ENCODE measurements at places on chromosomes 4 and X.
A peak's percentile ranks its signal among the peaks of the same experiment; 100 is the strongest.

GRCh38 chr4:121185960-121186359 lies 21.8 kb upstream of the TNIP3 start:
- DNase-seq, result no peak

DNA sequence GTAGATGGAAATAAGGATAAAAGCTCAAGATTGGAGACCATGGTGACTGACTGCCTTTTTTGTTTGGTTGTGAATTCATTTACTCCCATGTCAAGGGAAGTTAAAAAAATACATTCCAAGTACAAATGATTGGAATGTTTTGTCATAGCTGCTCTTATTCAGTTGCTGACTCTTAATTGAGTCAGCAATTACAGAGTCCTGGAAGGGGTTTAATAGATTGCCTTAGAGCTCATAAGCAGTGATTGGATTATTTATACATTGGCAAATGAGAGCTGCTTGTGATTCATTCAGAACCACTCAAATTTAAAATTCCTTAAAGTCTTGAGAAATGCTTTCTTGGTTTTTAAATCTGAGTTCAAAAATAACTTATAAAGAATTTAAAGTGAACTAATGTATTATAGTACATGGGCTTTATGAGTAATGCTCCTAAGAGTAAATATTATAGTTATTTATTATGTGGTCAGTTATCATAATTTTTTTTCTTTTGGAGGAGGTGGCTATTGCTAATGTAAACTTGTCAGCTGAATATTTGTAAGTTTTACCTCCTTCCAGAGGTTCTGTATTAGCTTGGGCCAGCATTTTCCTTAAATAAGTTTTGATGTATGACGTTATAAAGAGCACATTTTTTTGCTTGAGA lies 13.6 kb downstream of the JADE1 start:
- peak; percentile 83 for DNase-seq

DNA sequence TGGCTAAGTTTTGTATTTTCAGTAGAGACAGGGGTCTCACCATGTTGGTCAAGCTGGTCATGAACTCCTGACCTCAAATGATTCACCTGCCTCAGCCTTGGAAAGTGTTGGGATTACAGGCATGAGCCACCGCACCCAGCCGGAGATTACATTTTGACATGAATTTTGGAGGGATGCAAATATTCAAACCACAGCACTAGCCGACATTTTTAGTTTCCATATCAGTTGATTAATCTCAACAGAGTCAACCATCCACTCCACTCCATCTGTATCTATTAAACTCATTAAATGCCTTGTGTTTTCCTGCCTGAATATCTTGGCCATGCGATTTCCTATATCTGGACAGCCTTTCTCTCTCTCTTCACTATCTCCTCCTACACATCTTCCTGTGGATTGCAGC lies 64.1 kb upstream of the PDGFRA start:
- no peak for DNase-seq

DNA sequence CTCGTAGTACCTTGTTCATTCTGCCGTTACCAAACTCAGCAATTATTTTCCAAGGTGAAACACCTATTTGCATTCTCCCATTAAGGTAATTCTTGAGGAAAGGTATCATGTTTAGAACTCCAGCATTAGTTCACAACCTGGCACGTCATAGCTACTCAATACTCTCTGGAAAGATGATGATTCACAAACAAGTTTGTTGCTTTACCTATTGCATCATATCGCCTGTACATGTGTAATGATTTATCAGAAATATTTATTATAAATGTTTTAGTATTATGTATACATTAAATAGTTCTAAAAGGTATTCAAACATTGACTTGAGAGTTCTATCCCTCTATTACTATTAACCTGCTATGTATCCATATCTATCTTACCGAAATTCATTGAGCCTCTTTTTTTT lies 658.3 kb upstream of the PITX2 start:
- DNase-seq, result no peak

DNA sequence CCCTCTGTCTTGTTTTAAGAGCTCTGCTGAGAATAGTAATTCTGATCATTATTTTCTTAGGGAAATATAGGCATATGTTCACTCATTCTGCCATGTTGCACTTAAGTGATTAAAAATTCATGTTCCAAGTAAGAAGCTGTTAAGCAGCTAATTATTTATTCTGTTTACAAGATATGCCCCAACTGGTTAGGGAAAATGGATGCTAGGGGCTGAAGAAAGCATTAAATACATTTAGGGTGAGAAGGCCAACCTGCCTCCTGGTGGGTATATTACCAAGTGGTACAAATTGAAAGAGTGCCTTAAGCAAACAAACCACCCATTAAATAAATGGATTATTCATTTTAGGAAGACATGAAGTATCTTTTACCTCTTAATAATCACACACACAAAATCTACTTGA lies 392.6 kb upstream of the EPHA5 start:
- no peak for DNase-seq

DNA sequence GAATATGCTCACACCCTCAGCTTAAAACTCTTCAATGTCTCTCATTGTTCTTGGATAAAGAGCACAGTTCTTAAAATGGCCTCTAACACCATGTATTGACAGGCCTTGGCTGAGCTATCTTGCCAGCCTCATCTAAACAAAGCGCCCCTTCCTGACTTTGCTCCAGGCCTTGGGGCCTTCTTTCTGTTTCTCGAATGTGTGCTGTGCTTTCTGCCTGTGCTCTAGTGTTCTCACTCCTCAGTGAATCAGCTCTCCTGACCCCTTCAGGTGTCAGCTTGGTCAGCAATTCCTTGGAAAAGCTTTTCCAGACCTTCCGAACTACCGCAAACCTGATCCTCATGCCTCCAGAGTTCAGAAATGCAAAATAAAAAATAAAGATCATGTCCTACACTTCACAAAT lies 346.3 kb upstream of the FSTL5 start:
- DNase-seq, result no peak

DNA sequence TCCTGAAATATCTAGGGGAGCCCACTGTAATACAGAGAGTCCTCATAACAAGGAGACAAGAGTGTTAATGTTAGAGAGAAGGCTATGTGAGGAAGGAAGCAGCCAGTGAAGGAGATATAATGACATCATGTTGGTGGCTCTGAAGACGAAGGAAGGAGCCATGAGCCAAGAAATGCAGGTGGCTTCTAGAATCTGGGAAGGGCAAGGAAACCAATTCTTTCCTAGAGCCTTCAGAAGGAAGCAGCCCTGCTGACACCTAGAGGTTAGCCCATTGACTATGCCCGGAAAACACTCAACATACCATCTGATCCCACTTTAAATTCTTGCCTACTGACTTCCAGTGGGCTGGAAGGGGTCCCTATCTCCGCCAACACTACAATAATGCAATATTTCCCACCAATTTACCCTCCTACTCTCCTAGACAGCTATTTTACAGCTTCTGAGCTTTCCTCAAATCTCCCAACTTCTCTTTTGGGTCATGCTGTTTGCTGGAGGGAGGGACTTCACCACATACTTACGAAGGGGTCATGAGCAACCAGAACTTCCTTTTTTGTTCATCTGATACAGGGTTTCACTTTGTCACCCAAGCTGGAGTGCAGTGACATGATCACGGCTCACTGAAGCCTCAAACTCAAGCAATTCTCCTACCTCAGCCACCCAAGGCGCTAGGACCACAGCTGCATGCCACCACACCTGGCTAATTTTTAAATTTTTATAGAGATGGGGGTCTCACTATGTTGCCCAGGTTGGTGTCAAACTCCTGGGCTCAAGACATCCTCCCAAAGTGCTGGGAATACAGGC lies 25.2 kb upstream of the G3BP2 start:
- DNase-seq, result no peak

GRCh38 chr4:6113641-6114040 lies 86.7 kb downstream of the JAKMIP1 start:
- no peak for DNase-seq

GRCh38 chr4:55498051-55498450 lies 48.7 kb downstream of the CLOCK start:
- no peak for DNase-seq

- DNase-seq, result no peak
These were observed 357.1 kb upstream of the KLHL4 start for GRCh38 chrX:87160435-87161010.

GRCh38 chrX:33128048-33128805 lies 83.1 kb downstream of the DMD start:
- DNase-seq, result no peak

DNA sequence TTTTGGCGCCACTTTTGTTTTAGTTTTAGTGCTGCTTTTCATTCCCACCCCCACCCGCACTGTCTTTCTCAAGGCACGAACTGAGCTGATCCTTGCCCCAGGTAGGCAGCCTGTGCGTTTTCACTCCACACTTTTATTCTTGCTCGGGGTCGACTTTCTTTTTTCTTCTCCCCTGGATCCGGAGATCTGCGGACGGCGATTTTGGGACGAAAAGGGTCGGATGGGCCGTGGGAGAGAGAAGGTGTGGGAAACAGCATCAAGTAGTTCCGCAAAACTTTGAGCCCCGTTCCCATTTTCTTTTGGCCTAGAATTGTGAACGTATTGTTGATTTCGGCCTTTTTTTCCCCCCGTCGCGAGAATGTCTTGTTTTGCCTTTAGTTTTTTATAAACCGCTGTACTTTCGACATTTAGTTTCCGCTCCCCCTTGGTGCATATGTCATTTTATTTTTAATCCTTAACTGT lies 531 bp downstream of the STAG2 start:
- no peak for DNase-seq

GRCh38 chr4:104930298-104930697 lies 216.4 kb upstream of the TET2 start:
- DNase-seq, result no peak

DNA sequence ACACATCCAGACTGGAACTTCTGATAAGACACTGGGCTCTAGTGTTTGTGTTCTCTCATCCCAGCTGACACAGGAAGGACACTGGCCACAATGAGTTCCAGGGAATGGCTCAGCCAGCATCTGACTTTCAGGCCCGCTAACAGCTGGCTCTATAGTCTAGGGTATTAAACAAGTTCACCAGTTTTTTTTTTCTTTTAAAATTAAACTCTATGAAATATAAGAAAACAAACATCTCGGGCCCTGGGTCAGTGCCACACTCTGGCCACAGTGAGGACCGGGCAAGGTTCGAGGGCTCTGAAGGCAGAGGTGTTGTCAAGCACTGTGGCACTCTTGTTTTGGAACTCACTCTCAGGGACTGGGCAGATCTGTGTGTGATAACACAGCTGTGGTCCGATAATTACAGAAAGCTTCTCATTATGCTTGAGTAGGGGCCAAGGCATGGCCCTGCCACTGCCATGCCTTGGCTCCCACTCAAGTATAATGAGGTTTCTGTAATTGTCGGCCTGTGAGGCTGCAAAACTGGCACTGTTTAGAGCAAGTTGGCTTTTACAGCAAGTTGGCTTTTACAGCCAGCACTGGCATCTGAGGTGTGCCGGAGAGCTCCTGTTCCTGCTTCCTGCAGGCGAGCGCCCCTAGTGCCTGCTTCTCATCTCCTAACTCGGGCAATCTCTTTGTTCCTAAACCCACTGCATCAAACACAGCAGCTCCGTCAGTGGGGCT lies 62.8 kb downstream of the PPP1R2C start:
- DNase-seq, result no peak

- peak; percentile 7 for DNase-seq
These were observed 181.1 kb upstream of the PRPS2 start for GRCh38 chrX:12610079-12610478.

DNA sequence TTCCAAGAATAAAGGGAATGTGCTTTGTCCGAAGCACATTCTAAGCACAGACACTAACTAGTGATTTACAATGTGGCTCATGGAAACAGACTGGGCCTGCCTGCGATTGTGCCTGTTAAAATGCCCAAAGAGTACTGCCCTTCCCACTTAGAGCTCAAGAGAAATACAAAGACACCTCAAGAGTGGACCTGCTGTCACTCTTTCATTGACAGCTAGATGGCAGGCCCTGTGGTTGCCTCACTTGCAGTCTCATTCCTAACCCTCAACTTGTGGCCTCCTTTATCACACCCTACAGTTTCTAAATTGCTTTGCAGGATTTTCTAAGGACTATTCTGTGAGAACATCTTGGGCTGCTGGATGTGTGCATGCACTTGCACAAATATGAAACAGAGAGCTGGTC lies 331.0 kb upstream of the EMCN start:
- no peak for DNase-seq

DNA sequence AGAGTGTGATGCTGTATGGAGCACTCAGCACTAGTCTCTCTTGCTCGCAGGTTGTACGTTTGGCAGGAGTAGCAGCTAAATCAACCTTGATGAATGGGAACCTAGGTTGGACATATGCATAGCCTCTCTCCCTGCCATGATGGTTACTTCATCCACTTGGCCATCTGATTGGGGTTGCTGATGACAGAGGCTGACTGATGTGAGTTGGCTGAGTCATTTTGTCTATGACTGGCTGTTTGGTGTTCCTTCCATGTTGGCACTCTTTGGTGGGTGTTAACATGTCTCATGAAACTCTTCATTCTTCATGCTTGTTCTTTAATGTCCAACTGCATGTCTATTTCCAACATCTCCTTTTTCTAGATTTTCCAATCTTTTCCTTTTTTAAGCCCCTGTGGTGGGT lies 31.6 kb upstream of the SPARCL1 start:
- DNase-seq, result no peak

DNA sequence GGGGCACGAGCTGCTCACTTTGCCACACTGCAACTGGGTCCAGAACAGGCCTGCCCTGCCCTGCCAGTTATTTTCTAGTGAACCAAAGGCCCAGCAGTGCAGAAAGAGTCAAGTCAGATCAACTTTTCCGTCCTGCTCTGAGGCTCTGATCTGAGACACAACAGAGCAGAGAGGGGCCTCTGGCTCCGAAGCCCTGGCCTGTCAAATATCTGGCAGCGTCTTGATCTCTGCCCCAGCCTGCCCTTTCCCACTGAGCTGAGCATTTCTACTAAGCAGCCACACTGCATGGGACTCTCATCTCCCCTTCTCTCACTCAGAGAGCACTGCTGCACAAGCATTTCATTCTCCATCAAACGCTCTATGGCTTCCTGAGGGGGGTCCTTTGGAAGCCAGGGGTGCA lies 11.8 kb downstream of the IGFBP7 start:
- no peak for DNase-seq

- no peak for DNase-seq
These were observed 12.2 kb downstream of the PLS3 start for GRCh38 chrX:115573185-115573584.

DNA sequence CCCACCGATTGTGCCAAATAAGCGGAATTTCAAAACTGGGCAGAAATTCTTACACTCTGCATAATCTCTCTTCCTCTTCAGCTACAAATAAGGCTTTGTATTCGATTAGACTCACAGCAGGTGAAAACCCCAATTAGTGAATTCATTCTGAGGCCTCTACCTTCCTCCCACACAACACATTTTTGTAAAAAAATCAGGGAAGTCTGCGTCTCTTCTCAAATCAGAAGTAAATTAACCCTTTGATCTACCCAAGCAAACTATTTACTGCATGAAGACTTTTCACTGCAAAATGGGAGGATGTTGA lies 200.6 kb upstream of the FTHL17 start:
- no peak for DNase-seq

DNA sequence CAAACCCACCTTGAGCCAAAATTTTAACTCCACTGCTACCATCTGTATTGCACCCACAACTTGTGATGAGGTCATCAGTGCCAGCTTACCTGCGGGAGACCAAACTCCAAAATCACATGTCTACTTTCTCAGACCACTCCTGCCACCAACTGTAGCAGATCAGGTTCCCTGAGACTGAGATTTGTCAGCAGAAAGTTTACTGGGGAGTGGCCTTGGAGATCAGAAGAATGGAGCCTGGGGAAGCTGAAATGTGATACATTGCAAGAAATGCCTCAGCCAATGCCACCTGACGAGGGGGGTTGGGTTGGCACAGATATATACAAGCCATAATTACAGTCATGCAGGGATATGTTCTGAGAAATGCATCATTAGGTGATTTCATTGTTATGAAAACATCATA lies 19.1 kb downstream of the HAUS3 start:
- no peak for DNase-seq
